ENCODE measurements at places on chromosomes 6 and 20.
A peak's percentile ranks its signal among the peaks of the same experiment; 100 is the strongest.

GRCh38 chr20:50439539-50440453 lies 70.4 kb upstream of the PTPN1 start:
- no peak for DNase-seq

DNA sequence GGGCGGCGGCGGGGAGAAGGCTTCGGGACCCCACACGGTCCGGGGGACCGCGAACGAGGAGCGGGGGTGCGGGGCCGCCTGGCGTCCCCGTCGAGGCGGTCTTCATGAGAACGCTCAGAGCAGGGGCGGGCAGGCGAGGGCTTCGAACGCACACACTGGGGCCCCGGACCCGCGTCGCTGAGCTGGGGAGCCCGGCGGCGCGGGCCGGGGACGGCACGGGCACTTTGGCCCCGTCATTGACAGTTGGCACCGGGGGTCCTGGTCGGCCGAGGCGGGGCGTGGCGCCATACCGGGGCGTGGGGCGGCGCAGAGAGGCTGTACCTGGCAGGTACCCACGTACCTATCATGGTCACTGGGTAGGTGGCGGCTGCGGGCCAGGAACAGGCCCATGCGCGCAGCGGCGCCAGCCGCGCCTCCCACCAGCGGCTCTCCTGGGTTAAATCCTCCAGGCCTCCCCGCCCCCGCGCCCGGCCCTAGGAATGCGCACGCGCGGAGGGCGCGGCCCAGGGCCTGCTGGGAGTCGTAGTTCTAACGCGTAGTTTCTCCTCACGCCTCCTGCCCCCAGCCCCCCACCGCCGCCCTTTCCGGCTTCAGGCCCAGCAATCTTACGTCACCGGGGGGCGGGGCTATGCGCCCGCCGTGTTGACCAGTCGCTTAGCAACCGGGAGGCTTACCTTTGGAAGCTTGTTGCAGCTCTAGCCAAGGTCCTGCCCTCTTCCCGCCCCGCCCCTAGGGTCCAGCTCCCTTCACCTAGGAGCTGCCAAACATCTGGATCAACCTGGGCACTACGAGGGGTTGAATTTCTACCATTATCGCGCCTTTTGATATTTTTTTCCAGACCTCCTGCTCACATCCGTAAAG lies at the start of the genes PACRG and PRKN:
Gene PACRG (plus strand): TSS at position 653 of the 861 bp plus-strand sequence.
Gene PRKN (minus strand): TSS at position 445 of the 861 bp plus-strand sequence.
- peak; percentile 89 for DNase-seq

- DNase-seq, result no peak
These were observed 15.7 kb upstream of the SLC13A3 start for GRCh38 chr20:46666818-46667515.

GRCh38 chr20:19995220-19995863 lies 21.8 kb upstream of the NAA20 start:
- no peak for DNase-seq

DNA sequence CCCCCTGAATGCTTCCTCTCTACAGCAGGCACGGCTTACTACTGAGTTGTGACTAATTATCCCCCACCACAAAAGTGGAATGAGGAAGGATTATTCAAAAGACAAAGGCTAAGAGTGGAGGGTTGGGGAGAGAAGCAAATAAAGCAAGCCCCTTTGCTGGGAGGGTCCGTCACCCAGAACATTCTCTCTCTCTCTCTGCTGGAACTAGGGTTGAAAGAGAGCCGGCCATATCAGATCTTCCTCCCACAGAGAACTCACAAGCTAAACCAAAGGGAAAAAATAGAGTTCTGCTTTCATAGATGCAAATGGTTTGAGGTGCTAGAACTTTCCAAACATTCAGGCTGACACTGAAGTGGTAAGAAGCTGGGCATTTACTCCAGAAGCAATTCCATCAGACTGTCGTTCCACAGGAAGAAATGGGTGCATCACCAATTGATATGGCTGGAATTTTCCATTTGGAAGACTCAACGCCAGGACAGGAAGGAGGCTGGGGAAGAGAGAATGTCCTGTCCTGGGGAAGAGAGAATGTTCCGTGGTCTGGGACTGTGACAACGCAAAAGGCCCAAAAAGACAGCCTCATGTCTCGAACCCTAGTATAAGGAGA lies 7.9 kb downstream of the ZMYND8 start:
- DNase-seq, result no peak

DNA sequence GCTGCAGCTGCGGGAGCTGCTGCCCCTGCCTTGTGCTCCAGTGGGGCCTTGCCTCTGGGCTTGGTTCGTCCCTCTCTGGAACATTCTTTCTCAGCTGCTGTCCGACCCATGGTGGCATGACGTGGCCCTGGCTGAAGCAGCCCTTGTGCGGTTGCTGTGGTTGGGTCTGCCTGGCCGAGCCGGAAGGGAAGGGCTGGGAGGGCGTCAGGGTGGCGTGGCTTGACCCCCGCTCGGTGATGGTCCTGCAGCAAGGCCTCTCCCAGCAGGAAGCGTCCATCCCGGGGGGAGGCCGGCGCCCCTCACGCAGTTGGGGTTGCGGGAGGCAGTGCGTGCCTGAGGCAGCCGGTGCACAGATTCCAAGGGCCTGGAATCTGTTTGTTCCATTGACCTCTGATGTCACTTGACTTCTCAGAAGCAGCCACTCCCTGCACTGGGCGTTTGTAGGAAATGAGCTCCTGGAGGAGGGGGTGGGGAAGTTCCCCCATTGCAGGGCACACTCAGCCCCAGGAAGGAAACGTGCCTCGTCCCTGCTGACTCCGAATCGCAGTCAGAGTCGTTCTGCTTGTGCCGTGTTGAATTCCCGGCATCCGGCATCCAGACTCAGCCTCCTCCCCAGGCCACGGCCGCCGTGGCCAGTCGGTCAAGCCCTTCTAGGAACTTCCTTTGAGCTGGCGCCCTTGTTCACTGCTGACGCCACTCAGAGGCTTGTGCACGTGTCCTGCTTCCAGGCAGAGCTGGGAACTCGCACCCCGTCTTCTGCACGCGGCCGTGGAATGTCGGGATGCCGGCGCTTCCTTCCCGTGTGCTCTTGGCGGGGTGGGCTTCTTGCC lies 9.7 kb upstream of the TNFRSF6B start:
- DNase-seq, result peak; percentile 59

DNA sequence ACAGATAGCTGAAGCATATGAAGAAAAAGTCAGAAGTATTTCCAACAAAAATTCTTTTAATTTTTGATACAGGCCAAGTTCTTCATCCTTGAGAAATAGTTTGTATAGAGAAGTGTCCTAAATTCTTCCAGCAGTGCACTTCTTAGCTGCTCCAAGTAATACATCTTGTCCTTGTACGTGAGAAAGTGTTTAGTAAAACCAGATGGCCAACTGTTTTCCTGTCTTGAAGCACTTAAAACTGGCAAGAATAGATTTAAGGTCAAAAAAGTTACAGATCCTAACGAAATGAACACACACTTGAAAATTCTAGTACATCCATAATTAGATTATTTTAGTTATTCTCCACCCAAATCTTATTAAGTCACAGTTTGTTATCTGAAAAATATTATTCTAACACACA lies 52.2 kb upstream of the HSF2 start:
- DNase-seq, result no peak

DNA sequence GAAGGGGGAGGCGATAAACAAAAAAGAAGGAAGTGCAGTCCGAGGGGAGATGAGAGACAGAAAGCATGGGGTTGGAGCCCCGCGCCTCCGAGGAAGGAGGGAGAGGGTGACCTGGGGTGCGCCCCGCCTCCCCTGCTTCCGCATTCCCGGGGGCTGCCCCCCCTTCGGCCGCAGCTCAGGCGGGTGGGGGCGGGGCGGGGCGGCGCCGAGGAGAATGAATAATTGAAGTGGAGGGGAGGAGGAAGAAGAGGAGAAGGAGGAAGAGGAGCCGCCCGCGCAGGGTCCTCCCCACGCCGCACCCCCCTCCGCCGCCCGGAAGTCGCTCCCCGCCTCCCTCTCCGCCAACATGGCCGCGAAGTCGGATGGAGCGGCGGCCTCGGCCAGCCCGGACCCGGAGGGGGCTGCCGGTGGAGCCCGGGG lies at the start of gene XKR7:
Gene XKR7 (plus strand): TSS at position 322 of the 420 bp plus-strand sequence. CDS start 25 bp downstream, at position 347.
- DNase-seq, result no peak

DNA sequence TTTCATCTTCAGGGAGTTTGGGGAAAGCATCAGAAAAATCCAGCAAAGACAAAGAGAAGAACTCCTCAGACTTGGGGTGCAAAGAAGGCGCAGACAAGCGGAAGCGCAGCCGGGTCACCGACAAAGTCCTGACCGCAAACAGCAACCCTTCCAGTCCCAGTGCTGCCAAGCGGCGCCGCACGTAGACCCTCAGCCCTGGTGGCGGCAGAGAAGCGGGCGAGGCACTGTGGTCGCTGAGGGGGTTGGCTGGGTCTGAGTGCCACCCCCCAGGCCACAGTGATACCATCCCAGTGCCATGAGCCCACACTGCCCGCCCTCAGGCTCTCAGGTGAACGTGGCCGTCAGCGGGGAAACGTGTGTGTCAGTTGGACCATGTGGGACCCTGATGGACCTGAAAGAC lies 3.2 kb downstream of the MRGBP start:
- no peak for DNase-seq

GRCh38 chr6:34022250-34022872 lies 123.5 kb downstream of the GRM4 start:
- DNase-seq, result no peak

DNA sequence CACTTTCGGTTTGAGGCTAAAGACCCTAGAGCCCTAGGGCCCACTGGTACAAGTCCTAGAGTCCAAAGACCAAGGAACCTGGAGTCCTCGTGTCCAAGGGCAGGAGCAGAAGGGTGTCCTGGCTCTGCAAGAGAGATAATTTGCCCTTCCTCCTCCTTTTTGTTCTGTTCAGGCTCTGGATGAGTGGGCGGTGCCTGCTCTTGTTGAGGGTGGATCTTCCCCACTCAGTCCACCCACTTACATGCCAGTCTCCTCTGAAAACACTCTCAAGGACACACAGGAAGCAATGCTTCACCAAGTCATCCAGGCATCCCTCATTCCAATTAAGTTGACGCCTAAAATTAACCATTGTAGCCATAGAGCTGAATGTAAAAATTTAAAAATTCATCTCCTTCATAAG lies 102.1 kb downstream of the UST start:
- DNase-seq, result no peak

DNA sequence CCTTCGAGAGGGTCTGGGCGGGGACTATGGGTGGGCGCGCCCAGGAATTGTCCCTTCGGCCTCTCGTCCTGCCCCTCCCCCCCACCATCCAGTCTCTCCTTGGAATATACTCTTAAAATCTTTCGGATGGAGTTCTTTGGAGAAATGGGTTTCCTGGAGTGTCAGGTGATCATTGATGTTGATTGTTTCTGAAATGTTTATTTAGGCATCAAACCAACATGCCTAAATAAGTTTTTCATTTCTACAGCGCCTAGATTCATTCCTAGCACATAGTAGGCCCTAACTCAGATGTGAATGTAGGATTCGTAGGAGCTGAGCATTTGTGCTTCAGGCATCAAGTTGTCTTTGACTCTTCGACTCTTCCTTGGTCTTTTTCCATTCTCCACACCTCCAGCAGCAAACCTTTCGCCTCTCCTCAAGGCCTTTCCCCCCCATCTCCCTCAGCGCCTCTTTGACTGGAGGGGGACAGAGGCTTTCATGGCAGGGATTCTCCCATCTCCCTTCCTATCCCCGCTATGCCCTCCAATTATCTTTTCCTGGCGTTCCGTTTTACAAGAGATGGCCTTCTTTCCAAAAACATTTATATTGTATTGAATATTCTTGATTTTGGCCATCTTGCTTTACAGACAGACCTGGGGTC lies 610 bp downstream of the CASP8AP2 start:
- no peak for DNase-seq

DNA sequence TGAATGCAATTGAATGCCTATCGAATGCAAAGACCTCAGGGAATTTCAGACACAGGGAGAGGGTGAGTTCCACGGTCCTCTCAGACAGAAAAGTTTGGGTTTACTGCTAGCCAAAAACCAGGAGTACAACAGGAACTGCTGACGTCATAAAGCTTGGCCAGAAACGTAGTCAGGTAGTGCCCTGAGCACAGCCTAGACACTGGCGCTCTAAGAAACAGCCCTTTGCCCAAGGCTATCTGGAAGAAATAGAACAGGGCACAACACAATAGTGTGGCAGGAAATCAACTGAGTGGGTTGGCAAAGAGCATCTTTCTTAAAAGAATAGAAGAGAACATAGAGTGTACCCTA lies 58.0 kb downstream of the GFOD1 start:
- no peak for DNase-seq

GRCh38 chr6:41522780-41523548 lies 23.2 kb upstream of the FOXP4 start:
- no peak for DNase-seq

- no peak for DNase-seq
These were observed 879 bp upstream of the INSM1 start for GRCh38 chr20:20366876-20367574.

- DNase-seq, result no peak
These were observed 203.0 kb downstream of the CDC5L start for GRCh38 chr6:44590471-44590870.

- DNase-seq, result no peak
These were observed 236.7 kb downstream of the TENT5A start for GRCh38 chr6:81515562-81516453.

- no peak for DNase-seq
These were observed 2.3 kb upstream of the NCR2 start for GRCh38 chr6:41332842-41333736.

DNA sequence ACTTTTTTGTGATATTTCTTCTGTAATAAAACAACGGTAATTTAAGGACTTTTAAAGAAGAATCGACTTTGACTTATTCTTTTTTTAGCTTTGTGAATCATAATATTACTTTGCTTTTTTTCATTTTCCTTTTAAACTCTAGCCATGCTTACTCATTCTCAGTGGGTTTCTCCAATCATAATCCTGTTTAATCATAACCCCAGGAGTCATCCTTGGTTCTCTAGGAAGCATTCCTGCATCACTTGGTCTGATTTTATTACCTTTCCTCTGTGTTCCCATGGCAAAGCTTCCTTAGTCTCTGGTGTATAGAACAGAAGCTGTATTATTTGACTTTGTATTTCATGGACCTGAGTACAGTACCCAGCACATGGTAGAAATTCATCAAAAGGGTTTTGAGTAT lies 223.5 kb downstream of the CDKAL1 start:
- peak; percentile 22 for DNase-seq

DNA sequence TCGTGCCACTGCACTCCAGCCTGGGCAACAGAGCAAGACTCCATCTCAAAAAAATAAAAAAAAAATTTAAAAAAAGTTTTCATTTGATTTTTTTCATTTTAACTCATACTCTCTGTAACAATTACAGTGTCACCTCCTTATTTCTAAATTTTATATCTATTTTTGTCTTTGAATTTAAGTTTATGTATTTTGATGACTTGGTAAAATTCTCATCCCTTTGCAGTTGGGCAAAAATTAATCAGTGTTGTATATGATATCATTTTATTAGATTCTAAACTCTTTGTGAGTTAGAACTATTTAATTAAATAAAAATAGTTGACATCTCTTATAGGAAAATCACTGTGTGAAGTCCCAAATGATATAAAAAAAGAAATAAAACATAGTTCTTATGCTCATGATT lies 270.7 kb downstream of the PLCB1 start:
- DNase-seq, result no peak

- no peak for DNase-seq
These were observed 15.9 kb upstream of the ZBTB24 start for GRCh38 chr6:109498936-109499335.

DNA sequence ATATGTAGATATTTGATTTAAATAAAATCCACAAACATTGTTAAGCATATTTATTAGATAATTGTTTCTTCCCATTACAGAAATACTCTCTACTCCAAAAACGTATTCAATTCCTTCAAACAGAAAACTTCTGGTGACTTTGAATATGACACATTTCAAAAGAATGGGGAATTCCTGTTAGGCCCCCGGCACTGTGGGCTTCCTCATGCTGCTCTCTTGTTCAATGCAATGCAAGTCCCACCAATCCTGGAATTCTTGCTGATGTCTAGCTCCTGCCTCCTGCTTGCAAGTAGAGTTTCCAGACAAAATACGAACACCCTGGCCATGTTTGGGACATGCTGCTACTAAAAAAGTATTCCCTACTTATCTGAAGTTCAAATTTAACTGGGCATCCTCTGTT lies 544.1 kb downstream of the QKI start:
- peak; percentile 30 for DNase-seq

Measured in HS-5 (cell line).